Regular cardiac myocyte (primary cell): ENCODE measurements at places on chromosomes 6 and 20. TPM values are rescaled to one million over a fixed set of nuclear protein-coding genes. Genes with fewer than 3 reads are reported as not detected.

RBBP8NL gene
- total RNA-seq, result not detected in 2 replicates

CST7 gene
- not detected in 2 replicates for total RNA-seq

IL17F gene
- not detected in 2 replicates for total RNA-seq

HLA-DOA gene
- total RNA-seq, result not detected in 2 replicates

ENPP3 gene
- total RNA-seq, result under 0.01 TPM in 2 replicates

RGS17 gene
- total RNA-seq, result 7.3 and 9.3 TPM in 2 replicates

TSHZ2 gene
- 0.19 and 1.4 TPM in 2 replicates for total RNA-seq

SRSF12 gene
- total RNA-seq, result under 0.01 and 0.28 TPM in 2 replicates

SLC17A1 gene
- total RNA-seq, result not detected in 2 replicates

SASH1 gene
- 71.7 and 118 TPM in 2 replicates for total RNA-seq

GNMT gene
- 0.19 TPM in 1 of 2 replicates, not detected in the other for total RNA-seq
